ENCODE measurements at places on chromosomes 1 and 21.

GRCh38 chr1:229535230-229535629 lies 23.3 kb downstream of the ABCB10 start:
- DNase-seq: no peak

DNA sequence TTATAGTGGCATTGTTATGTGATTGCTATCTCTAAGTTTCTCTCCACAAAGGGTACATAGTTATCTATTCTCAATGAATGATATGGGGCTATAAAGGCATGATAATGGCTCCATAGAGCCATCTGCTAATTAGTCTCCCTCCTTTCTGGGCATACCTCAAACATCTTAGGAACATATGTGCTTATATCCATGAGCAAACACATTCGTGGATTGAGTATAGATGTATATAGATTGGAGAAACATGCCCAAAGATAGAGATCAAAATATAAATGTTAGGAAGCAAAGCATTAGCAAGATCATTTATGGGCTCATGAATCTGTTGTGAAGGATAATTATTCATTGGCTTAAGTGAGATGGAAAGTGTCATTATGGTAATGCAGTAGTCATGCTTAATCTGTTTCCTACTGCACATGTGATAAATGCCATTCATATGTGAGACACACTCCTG lies 155.8 kb upstream of the UBE2U start:
- no peak for DNase-seq

- DNase-seq: no peak
Measured at GRCh38 chr1:92277105-92277723, 21.6 kb downstream of the GLMN start.

- DNase-seq: peak; percentile 15
Measured at GRCh38 chr21:45590726-45591618, 48.7 kb upstream of the SLC19A1 start.

- no peak for DNase-seq
Measured at GRCh38 chr1:211132721-211133392, 1.1 kb downstream of the KCNH1 start.

Data from activated CD8-positive, alpha-beta memory T cell treated with anti-CD3 and anti-CD28 coated beads for 48 hours (primary cell).